ENCODE measurements at places on chromosomes 12 and 14. TPM values are rescaled to one million over a fixed set of nuclear protein-coding genes. Genes with fewer than 3 reads are reported as not detected.
A peak's percentile ranks its signal among the peaks of the same experiment; 100 is the strongest.

GRCh38 chr12:34400986-34401658 is 378.8 kb downstream of the ALG10 start:
- DNase-seq: no peak

DNA sequence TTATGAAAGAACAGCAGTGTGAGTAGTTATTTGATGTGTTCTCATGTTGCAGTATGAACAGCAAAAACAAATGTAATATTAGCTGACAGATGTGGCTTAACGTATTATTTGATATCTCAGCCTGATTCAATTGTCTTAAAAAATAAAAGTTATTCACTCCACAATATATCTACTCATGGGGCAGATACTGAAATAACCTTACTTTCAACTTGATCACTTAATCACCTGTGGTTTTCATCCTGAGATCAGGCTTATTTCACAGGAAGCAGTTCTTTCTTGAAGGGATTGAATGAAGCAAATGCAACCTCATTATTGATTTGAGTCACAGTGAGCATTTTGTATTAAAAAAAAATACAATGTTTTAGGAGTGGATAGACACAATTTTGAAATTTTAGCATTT is 90.3 kb downstream of the AKAP6 start:
- no peak for DNase-seq

- no peak for DNase-seq
These were observed 151.3 kb downstream of the DHRS2 start for GRCh38 chr14:23787436-23787835.

DNA sequence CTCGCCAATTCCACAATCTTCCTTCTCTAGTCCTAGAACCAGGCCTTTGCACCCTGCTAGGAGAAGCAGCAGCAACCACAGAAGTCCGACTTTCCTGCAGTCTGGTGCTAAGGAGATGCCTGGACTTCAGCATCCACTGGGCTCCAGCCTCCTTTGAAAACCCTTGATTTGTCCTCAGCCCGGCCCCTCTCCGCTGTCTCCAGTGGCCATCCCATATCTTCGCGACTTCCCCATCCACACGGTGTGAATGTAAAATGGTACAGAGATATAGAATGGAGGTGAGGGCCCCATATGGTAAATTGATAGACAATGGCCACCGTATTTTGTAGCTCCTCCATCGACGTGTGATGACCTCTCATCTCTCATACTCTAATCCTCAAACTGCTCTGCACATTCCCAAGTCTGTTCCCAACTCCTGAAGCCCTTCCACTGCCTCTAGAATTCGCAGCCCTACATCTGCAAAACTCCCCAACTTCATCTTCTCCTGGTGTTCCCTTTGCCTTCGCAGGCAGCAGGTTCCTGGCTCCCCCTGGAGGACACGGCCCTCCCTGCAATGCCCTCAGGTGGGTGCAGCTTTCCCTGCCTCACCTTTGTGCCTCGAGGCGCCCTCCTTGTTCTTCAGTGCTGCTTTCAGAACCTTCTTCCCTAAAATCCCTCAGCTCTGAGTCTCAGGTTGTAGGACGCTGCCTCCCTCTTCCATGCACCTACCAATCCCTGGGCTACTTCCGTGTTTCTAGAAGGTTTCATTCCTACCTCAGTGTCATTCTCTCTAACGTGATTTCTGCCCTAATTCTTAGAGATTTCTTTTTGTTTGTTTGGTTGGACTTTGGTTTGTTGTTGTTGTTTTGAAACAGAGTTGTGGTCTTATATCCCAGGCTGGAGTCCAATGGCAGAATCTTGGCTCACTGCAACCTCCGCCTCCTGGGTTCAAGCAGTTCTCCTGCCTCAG is 36.7 kb downstream of the TMBIM6 start:
- no peak for DNase-seq

GRCh38 chr14:29035134-29035533 is 268.5 kb downstream of the FOXG1 start:
- DNase-seq: no peak

DNA sequence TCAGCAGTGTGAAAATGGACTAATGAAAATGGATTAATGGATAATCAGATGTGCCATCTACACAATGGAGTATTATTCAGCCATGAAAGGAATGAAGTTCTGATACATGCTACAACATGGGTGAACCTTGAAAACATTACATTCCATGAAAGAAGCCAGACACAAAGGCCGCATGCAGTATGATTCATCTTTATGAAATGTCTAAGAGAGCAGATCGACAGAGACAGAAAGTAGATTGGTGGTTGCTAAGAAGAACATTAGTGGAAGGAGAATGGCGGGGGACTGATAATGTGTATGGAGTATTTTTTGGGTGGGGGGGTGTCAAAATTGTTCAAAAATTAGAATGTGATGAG is 47.3 kb downstream of the PRKAB1 start:
- DNase-seq: no peak

GRCh38 chr14:97788364-97788763 is 991.2 kb downstream of the VRK1 start:
- DNase-seq: no peak

- DNase-seq: no peak
These were observed 152.0 kb downstream of the KTN1 start for GRCh38 chr14:55731881-55732498.

- DNase-seq: no peak
These were observed 363.6 kb downstream of the SNAPC1 start for GRCh38 chr14:62125793-62126192.

DNA sequence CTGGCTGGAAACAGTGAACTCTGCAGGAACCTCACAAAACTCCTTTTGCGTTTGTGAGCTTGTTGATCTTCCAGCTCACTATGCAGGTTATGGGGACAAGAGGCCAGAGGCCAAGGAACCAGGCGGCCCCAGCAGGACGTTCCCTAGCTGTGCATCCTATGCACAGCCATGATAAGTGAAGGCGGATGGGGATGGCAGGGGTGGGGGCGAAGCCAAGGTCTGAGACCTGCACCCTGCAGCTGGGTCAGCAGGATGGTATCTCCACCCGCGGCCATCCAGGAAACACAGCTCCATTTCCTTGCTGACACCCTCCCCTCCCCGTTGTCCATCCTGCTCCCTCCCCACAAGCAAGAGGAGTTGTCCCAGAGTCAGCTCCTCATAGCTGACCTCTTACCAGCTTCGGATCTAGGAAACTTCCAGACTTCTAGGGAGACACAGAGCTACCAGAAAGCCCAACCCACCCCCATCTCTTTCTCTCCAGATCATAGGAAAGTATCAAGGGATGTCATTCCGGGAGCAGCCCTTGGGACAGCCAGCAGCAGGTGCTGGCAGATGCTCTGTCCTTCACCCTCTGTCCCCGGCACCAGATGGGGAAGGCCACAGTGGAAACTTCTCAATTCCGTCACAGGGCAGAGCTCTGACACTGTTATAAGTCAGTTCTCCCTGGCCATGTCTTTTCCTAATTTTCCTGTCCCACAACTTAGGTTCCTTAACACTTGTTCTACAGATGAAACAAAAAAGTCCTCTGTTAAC is 9.4 kb downstream of the ZBTB39 start:
- no peak for DNase-seq

DNA sequence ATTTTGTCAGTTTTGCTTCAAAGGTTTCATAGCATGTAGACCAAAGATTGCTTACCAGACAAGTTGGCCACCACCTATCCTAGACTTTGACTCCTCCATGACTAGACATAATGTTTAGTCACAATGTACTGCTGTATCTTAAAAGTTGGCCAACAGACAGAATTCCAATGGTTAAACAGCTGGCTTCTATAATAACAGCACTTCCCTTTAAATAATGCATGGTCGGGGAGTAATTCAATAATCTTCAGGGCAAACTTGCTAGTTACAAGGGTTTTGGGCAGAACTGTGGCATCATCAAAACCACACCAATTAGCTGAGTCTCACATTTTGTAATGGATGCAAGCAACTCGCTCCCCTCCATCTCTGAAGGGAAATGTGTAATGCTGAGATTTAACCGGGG is 56.9 kb downstream of the IGF1 start:
- DNase-seq: no peak

DNA sequence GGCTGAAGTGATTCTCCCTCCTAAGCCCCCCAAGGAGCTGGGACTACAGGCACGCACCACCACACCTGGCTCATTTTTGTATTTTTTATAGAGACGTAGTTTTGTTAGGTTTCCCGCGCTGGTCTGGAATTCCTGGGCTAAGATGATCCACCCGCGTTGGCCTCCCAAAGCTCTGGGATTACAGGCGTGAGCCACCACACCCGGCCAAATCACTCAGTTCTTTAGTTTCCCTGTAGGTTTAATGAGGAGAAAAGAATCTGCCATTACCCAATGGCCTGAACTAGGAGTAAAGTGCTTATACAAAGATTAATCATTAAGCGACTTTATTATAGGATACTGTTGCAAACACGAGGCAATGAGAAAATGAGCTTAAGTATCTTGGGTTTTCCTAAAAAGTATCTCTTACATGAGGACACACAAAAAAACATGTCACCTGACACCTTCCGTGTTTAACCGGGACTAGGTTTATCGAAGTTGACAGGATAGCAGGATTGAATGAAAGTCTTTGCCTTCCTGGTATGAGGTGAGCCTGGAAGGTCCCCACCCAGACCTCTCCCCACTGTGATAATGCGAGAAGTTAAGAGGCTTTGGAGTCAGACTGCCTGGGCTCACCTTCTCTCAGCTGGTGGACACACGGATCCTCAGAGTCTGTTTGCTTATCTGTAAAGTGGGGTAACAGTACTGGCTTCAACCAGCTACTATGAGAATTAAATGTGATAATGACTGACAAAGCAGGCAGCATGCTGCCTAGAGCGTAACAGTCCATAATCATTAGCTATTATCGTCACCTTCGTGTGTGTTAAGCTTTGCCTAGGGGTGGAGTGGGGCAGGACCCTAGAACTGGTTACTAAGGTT is 133.5 kb upstream of the KRAS start:
- peak; percentile 9 for DNase-seq

DNA sequence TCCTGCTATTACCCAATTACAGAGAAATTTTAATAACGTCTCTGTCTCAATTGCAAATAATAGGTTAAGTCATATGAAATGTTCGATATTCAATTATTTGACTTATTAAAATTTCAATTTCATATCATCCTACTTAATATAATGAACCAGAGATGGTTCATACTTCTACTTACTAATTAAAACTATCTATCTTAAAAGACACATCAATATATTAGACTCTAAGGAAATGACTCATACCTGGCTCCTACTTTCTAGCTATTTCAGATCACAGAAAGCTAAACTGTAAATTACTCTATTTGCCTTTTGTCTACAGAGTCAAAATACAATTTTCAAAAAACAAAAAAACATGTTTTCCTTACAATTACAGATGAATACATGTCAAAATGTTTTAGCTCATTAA is 99.6 kb downstream of the CAPZA3 start:
- no peak for DNase-seq

DNA sequence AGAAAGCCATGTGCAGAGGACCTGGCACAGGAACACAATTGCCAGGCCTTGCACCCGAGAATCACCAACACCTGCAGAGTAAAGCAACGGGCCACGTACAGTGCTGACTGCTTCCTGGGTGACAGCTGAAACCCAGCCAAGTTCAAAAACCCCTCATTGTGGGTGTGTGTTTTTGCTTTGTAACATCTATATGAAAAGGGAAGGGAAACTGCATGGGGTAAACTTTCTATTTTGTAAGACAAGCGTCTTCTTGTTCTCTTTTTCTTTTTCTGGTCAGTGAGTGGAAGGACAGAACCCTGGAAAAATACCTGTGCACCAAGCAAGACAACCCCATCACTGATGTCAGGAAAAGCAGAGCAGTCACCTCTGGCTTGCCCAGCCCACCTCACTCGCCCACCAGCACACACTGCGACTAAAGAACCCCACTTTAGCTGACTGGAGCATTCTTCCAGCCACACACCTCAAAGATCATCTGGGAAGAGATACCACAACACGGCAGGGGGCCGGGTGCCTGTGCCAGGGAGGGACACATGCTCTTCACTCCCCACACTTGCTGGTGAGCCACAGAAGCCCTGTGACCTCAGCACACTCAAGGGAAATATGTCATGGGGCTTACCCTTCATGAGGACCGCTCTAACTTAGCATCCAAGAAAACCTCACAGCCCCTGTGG is 172.3 kb downstream of the NDUFA12 start:
- peak; percentile 32 for DNase-seq

GRCh38 chr12:52598966-52599365 is 2.3 kb downstream of the KRT72 start:
- DNase-seq: no peak

DNA sequence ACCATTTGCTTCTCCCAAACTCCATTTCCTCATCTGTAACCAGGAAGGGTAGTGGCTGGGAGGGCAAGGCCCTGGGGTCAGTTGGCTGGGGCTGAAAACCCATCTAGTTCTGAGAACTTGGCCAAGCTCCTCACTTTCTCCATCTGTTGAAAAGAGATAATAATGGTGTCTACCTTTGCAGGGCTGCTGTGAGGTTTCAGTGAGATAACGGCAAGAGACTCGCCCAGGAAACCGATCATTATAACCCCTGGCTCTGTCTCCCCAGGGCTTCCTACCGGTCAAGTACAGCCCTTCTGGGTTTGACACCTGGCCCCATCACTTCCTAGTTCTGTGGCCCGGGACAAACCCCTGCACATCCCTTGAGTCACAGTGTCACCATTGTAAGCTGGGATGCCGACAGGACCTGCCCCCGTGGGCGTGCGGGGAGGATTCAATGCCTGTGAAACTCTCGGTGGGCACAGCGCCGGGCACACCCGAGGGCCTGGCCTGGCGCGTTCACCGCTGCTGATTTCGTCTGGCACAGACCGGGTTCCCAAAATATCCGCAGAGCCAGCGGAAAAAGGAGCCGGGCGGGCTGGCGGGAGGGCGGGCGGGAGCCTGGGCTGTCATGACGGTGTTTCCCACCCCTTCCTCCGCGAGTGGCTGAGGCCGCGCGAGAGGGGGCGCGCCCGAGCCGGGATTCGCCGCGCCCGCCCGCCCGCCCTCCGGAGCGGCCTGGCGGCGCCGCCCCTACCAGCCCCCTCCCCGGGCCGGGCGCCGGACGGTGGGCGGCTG is 4.4 kb downstream of the KMT5A start:
- DNase-seq: peak; percentile 84

- DNase-seq: no peak
These were observed 17.3 kb upstream of the KRR1 start for GRCh38 chr12:75528692-75529091.

- DNase-seq: no peak
These were observed 33.1 kb downstream of the KNTC1 start for GRCh38 chr12:122560138-122560537.

DNA sequence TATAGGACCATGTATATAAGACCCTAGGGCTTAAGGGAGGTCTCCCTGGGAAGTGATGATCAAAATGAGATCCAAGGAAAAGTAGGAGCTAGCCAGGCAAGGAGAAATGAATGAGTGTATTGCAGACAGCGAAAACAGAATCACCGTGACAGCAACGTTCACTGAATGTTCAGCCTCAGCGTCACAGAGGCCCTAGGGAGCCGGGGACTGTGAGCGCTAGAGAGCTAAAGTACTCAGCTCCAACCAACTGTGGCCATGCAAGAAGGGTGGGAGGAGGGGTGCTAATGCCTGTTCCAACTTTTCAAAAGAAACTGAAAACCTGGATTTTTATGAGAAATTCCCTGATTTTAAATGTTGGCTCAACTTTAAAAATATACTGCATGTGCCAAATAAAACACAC is 105.5 kb upstream of the CCND2 start:
- DNase-seq: no peak

KLHL33 gene
- 6.3 TPM for total RNA-seq

AQP6 gene
- 0.48 TPM for total RNA-seq

CLBA1 gene
- total RNA-seq: 6.5 TPM

OASL gene
- 1.2 TPM for total RNA-seq

CDCA3 gene
- 11.1 TPM for total RNA-seq

TEX52 gene
- total RNA-seq: 11.3 TPM

KRT4 gene
- 77.5 TPM for total RNA-seq

All from umbilical cord (tissue), 2 donors.